Activated CD8-positive, alpha-beta T cell treated with anti-CD3 and anti-CD28 coated beads, Interleukin-2, amount 10 ng/mL, durations not matched to agents 7 days and 5 days (primary cell): ENCODE measurements at places on chromosomes 6 and 20. TPM values are rescaled to one million over a fixed set of nuclear protein-coding genes. Genes with fewer than 3 reads are reported as not detected.

GRCh38 chr6:56854086-56854485 lies 100.8 kb upstream of the BEND6 start:
- no peak for DNase-seq

GRCh38 chr6:91761621-91762020 lies 1174.7 kb upstream of the MAP3K7 start:
- DNase-seq, result no peak

- peak; percentile 41 for DNase-seq
Measured at GRCh38 chr6:12037798-12038197, 25.7 kb downstream of the HIVEP1 start.

Gene SLC22A23
- total RNA-seq, result 0.23 TPM

DNA sequence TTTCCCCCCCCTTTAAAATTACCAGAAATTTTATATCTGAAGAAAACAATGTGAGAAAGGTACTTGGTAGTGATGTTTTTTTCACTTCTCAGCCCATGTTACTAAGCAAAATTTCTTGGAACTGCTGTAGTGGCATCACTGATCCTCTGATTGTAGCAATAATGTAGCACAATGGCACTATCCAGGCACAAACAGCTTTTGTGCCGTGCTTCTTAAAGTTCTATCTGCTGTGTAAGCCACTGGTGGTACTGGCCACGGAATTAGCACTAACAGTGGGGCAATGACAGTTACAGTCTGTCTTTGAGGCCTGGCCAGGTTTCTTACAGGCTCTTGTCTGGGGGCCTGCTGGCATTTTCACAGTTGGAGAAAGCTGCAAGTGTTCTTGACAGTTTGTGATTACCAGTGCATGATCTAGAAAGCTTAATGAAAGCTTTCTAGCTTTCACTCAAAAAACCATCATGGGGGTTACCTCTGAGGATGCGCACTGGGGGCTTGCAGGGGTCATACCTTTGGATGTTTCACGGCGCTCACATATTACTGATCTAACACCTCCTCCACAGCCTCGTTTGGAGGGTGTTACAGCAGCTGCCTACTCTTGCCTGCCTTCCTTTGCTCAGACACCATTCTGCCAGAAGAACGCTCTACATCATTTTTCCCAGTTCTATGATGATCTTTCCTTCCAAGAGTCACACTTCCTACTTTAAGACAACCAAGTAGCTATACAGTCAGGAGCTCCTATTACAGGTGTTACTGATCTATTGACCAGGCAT lies 58.4 kb upstream of the ARMH2 start:
- no peak for DNase-seq

- no peak for DNase-seq
Measured at GRCh38 chr20:47062226-47062890, 167.7 kb downstream of the EYA2 start.

GRCh38 chr6:145015739-145016558 lies 719.4 kb downstream of the EPM2A start:
- peak; percentile 21 for DNase-seq

DNA sequence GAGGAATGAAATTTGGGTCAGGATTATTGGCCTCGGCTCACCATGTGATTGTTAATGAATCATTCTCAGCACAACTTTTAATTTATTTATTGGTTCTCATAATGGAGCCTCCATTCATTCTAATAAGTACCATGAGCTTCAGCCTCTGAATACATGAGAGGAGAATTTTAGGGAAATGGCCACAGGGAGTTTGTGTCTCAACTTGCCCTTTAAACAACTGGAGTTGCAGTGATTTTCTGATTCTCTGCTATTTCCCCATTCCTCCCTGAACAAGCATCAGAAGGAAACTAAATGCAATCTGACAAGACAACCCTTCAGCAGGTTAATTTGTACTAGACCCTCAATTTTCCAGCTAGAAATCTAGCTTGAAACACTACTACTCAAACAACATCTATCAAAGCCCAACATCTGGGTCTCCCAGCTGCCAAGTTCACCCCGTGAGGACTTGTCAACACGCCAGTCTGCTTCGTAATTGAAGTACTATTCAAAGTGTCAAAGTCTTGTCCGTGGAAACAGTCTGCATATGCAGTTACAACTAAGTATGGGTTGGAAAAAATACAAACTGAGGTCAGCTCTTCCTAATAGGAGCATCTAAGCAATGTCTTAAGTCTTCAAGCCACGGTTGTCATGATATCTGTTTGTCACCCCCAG lies 235.4 kb downstream of the CDH4 start:
- DNase-seq, result no peak

DNA sequence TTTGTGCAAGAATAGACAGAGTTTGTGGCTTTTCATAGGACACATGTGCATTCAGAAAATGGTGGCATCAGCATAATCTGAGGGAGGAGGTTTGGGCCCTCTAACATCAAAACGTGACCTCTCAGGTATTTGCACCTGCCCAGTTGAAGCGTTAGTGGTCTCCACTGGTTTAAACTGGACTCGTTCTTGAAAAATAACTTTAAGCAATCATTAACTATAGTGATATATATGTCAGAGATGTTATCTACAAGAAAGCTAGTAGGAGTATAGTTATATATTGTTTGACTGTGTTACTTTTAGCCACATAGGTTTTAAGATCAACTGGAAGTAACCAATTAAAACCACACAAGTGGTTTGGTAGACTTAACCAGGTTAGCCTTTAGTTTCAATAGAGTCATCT lies 607.4 kb downstream of the MAFB start:
- no peak for DNase-seq

- no peak for DNase-seq
Measured at GRCh38 chr6:150775415-150776203, 89.9 kb upstream of the MTHFD1L start.

Gene ADGRF1
- total RNA-seq, result not detected

DNA sequence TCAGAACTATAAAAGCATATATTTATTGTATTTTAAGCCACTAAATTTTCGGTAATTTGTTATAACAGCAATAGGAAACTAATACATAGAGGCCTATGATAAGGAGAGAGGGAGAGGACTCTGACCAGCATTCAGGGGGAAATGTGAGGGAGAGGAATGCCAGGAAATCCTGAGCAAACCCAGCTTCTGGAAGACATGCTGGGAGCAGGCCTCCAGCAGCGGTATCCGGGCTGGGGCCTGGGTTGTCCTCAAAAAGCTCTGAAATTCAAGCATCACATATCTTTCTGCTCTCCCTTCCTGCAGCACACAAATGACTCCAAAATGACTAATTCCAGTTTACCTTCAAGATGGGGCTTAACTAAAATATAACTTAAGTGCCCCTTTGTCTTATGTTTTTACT lies 33.4 kb upstream of the RIMS1 start:
- DNase-seq, result no peak

DNA sequence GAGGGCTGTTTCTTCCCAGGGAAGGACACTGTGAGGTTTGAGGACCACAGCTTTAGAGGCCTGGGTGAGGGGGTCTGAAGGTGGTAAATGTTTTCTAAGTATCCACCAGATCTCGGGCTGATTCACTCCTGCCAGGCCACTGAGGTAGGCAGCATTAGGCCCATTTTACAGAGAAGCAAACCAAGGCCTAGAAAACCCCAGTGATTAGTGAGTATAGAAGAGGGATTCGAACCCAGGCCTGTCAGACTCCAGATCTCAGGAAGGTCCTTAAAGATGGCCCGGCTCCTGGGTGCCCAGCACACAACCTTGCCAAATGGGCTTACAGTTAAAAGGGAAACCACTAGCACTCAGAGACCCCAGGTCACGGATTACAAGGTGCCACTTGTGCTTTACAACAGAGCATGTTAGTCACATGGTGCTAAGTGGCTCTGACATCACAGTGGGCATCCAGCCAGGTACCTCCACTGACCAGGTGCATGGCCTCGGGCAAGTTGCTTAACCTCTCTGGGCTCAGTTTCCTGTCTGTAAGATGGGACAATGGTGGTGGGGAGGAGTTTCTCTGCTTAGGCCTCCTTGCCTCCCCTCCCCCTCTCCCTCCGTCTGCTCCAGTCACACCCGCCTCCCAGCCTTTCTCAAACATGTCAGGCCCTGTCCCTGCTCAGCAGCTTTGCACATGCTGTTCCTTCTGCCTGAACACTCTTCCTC lies 18.8 kb upstream of the SIRPA start:
- no peak for DNase-seq

DNA sequence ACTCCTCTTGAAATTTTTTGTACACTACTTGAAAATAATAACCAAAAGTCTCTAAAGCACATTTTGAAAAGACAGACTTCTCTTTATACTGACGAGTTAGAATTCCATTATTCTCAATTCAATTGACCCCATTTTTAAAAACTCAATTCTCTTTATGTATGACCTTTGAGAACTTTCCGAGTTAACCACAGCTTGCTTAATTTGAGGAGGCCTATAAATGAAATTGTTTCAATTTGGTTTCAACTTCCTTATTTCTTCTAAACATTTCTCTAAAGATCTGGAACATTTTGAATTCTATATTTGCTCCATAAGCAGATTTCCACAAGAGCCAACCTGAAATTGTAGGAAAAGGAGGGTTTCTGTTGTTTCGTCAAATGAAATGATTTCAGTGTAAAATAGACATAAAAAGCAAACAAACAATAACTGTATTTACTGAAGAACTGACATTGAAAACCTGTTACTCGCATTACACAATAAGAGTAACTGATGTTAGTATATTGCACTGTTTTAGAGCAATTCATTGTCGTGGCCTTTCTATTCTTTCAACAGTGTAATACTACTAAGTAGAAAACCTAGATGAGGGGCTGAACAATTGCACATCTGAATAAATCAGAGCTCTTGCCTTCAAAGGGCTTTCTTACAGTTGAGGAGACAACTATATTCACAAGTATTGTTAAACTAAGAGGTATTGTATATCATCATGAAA lies 223.6 kb downstream of the HIVEP2 start:
- no peak for DNase-seq

- peak; percentile 53 for DNase-seq
Measured at GRCh38 chr20:32585011-32585585, at the start of gene NOL4L. Gene NOL4L, minus strand, starts transcription at chr20:32585333. Its CDS starts 443 bp downstream, at chr20:32584890.

DNA sequence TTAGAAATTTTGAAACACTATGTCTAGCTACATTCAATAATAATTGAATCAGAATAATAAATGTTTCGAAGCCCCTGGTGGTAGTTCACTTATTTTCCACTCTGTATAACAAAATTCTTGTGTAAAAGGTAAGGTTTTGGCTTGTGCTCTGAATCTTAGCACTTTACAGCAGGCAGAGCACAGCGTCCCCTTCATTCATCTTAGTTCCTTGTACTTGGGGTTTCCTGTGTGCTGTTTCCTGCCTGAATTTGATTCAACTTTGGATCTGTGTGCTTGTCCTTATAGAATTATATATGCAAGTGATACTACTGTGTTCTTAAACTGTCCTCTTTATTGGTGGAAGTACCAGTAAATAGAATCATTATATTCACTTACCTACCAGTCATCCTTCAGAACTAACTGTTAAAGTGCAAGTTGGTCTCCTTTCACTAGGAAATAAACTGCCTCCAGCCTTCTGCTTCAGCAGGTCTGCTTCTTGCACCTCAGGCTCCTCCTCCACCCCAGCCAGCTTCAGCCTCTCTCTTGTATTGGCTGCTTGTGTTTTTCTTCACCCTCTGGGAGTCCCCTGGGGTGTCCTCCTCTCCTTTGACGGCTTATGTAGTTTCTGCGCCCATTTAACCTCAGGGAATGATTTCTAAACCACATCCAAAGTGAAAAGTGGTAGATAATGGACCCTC lies 28.8 kb upstream of the TULP4 start:
- DNase-seq, result peak; percentile 29

Gene HCK
- total RNA-seq, result not detected

DNA sequence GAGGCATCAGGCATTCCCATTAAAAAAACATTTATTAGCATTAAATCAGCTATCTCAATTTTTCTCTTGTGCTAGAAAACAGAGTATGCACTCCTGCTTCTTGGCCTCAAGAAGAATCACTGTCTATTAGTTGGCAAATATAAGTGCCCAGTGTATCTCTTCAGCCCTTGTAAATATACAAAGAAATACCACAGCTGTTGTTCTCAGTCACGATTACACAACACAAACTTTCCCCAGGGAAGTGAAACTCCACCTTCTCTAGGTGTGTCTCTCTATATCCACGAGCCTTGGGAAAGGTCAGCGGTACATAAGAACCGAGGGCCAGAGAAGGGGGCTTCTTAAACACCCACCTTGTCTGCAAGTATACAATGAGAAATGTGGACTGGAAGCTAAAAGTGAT lies 194.7 kb downstream of the PKHD1 start:
- no peak for DNase-seq

GRCh38 chr6:110708295-110708950 lies 106.8 kb downstream of the CDK19 start:
- DNase-seq, result no peak

Gene MDFI
- total RNA-seq, result not detected

DNA sequence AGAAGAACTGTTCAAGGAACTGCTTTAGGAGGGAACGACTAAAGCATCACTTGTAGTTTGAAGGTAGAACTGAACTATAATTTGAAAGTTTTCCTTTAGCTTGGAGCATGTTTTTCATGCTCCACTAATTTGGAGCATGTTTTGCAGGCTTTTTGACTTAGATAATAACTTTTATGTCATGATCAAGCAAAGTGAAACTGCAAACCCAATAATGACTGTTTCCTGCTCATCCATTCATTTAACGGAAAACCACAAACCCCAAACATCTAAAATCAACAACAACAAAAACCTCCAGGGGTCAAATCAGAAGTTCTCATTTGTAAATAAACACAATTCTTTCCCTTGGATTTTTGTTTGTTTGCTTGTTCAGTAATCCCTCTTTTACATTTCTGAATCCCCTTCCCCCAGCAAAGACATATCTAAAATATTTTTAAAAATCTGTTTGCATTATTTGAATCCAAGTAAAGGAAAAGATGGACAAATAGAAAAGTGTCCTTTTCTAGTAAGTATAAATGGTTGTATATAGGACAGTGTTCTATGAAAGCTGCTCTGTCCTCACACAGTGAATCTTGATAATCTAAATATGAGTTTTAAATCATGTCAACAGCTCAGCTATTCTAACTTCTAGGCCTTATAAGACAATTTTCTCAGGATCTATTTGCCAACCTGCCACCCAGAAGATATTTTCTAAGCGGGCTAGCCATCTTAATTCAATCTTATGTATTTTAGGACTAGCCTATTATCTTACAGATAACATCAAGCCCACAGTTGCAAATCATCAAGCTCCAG lies 2.6 kb downstream of the SIM1 start:
- DNase-seq, result no peak

- DNase-seq, result peak; percentile 35
Measured at GRCh38 chr6:108565091-108565766, 4.5 kb downstream of the FOXO3 start.

Gene CGA
- total RNA-seq, result not detected

Gene LAMA2
- 0.26 TPM for total RNA-seq

DNA sequence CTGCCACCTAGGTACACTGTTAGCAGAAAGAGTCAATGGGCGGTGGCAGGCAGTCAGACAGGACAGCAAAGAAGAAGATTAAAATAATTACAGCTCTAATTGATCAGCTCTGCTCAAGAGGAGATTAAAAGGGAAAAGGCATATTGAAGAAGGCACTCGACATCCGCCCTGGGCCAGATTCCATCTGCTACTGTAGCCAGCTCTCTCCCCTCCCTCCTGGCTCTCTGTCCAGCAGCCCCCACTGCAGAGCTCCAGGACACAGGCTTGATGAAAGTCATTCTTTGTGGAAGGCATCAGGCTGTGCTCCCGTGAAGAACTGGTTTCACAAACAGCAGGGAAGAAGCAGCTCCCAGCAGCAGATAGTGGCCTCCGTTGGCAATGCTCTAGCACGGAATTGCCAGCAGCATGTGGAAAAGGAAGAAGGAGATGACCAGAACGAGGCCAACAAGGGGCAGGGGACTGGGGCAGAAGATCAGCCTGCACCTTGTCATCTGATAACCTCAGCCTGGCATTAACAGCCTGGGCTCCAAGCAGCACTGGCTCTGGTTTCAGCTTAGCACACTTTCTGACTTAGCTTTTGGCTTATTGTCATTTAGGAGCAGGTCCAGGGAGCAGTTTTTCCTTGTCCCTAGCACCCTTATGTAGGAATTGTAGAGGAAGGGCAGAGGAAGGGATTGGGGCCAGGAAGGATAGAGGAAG lies 465.9 kb downstream of the KIF16B start:
- no peak for DNase-seq
